SJSA1 (cell line): ENCODE measurements at places on chromosomes 11 and 22. TPM values are rescaled to one million over a fixed set of nuclear protein-coding genes. Genes with fewer than 3 reads are reported as not detected.

- no peak for DNase-seq
Measured at GRCh38 chr11:27076121-27076589, 35.5 kb downstream of the BBOX1 start.

DNA sequence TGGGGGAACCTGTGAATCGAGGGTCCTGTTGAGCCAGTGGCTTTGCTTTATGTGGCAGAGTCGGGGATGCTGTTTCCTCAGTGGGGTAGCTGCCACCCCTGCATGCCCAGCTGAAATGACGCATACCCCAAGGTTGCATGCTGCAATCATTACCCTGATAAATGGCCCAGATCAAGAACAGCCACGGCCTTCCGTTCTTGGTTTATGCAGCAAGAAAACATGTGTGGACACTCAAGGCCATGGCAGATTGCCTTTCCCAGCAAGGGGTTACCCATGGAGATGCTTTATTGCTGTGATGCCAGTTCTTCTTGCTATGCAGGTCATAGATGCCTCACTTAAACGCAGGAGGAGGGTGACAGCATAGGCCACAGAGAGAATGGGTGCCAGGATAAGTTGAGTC, 14.3 kb upstream of the SREBF2 start:
- no peak for DNase-seq

- no peak for DNase-seq
Measured at GRCh38 chr11:88427719-88428118, 90.2 kb upstream of the CTSC start.

DNA sequence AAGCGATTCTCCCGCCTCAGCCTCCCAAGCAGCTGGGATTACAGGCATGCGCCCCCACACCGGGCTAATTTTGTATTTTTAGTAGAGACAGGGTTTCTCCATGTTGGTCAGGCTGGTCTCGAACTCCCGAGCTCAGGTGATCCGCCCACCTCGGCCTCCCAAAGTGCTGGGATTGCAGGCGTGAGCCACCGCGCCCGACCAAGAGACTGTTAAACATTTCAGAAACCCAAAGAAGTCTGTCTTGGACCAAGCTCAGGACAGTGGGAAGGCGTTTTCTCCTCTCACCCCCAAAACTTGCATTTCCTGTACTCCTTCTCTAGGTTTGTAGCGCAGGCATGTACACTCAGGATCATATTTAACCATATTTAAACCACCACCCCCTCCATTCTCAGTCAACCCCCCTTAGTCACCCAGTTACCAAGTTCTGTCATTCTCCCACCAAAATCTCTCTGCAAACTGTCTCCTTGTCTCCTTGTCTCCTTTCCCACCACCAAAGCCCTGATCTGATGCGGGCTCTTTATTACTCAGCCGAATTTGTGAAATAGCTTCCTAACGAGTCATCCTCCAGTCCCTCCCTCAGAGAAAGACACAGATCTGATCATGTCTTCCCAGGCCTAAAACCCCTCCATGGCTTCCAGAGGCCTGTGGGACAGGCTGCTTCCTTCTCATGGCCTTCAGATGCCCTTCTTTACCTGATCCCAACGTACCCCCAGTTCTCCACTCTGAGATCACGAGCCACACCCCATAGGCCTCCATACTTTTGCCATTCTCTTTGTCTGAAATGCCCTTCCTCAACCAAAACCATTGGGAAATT, 29.0 kb upstream of the CREB3L1 start:
- DNase-seq = peak; percentile 88

DNA sequence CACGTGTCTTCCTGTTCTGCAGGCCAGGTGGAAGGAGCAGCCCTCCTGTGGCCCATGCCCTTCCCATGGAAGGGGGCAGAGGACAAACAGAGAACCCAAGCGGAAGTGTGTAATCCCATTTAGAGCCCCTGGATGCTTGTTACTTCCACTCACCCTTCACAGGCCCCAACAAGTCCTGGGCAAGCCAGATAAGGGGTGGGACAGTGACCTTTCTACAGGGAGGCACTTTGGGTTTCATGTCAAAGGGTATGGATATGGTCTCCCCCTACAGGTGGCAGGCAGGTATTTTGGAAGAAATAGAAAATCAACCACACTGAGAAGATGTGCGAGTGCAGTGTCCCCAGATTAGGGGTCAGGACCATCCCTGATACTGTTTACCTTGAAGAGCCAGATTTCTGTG, 11.4 kb downstream of the MPEG1 start:
- no peak for DNase-seq

- no peak for DNase-seq
Measured at GRCh38 chr11:26950260-26950719, 43.6 kb upstream of the FIBIN start.

GRCh38 chr22:23626286-23626975, 5.7 kb downstream of the DRICH1 start:
- DNase-seq = no peak

- DNase-seq = no peak
Measured at GRCh38 chr11:86676010-86676409, 3.6 kb upstream of the ME3 start.

GRCh38 chr11:57368845-57369232, 12.1 kb downstream of the PRG3 start:
- DNase-seq = no peak

- peak; percentile 44 for DNase-seq
Measured at GRCh38 chr11:59801981-59802638, 8.5 kb downstream of the MRPL16 start.

DNA sequence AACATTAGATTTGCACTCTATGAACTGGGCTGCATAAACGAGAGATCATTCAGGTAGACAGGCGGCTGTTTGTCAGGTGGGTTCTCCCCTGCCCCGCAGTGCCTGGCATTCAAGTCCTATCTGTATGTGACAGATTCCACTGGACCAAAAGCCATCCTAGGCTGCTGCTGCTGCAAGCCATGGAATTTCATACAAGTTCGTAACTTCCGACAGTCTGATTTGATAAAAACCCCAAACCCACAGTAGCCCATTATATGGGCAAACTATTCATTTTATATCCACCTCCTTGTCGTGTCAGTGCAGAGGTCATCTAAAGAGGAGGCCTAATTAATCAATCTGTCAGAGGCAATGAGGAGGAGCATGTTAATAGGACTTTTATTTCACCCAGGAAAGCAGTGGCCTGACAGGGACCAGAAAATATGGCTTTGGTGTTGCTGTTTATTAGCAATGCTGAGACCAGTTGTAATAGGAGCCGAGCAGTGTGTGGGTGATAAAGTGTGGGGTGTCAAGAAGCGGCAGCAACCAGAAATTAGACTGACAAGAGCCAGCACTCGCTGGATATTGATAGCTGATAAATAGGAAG, 124.2 kb downstream of the ARL14EP start:
- DNase-seq = no peak

GRCh38 chr11:60869451-60869825, 2.1 kb downstream of the ZP1 start:
- no peak for DNase-seq

GRCh38 chr22:26690654-26691376, 33.4 kb downstream of the MIAT start:
- DNase-seq = peak; percentile 29

GRCh38 chr11:11733246-11733747, 108.5 kb upstream of the USP47 start:
- no peak for DNase-seq

DNA sequence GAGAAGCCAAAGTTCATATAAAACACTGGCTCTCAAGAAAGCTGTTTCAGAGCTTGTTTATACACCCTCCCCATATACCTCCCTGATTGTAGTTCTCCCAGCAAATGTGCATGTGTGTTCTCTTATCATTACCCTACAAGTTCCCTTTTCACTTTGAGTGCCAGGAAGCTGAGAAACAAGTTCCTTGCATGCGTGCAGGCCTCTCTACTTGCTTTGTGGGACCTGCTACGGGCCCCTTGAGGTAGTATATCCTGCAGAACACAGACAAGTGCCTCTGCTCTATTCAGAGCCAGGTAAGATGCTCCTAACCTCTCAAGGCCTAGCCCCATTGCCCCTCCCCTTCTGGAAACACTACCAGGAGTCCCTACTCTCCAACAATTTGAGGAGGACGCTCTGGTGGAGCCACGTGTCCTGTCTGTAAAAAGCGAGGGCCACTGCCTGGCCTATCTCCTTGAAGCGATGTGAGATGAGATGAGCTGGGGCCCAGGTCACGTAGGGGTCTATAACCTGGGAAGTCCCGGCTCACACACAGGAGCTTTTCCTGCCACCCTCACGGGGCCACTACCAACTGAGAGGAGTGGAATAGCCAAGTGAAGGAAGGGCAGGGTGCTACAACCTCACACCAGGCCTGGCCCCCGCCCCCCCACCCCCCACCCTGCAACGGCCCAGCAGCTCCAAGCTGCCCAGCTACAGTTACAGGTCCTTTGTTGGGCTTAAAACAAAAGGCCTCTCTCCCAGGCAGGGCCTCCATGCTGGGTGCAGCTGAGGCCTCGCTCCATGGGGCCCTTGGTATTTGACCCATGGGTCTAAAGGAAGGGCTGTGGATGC, 2.6 kb upstream of the ATP5MGL start:
- DNase-seq = no peak

GRCh38 chr11:34866375-34866774, 49.8 kb downstream of the APIP start:
- no peak for DNase-seq

GRCh38 chr11:84890676-84891075, 736.5 kb downstream of the DLG2 start:
- DNase-seq = no peak

GRCh38 chr11:97742717-97743116, 1278.0 kb upstream of the CNTN5 start:
- no peak for DNase-seq

GRCh38 chr11:47324520-47324919, 28.0 kb downstream of the MYBPC3 start:
- no peak for DNase-seq

DNA sequence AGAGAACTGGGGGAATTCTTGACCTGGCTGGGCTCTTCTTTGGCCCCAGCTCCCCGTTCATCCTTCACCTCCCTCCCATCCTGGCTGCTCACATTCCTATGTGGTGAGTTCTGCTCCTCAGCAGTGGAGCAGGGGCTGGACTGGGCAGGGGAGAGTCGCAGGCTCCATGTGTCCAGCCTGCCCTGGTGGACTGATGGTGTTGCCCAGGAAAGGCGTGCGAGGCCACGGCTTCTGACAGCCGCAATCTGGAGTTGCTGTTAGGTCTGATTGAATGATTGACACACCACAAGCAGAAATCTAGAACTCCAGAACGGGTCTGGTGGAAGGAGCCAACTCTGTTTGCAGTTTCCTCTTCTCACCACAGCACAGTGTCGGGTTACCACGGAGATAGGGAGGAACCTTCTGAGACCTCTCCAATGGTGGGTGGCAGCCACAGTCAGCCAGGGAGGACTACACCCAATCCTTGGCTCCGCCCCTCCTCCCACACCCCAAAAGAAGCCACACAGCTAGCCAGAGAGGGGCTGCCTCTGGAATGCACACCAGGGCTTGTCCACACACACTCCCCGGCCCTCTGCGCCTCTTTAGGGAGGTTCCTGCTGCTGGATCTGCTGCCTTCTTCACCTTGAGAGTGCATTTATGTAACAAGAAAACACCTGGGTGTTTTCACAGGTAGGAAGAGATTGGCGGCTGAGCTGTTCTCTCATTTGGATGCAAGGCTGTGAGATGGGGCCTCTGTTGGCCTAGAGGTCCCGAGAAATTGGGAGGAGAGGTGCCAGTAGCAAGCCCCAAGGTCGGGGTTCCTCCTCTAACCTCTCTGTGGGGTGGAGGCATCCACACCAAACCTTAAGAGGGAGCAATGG, 56.4 kb upstream of the CD44 start:
- DNase-seq = peak; percentile 90

- no peak for DNase-seq
Measured at GRCh38 chr11:114269498-114269897, 26.7 kb upstream of the NNMT start.

- no peak for DNase-seq
Measured at GRCh38 chr11:47003180-47003877, 66.8 kb downstream of the CSTPP1 start.

- no peak for DNase-seq
Measured at GRCh38 chr22:24834845-24835570, 29.0 kb downstream of the SGSM1 start.

DNA sequence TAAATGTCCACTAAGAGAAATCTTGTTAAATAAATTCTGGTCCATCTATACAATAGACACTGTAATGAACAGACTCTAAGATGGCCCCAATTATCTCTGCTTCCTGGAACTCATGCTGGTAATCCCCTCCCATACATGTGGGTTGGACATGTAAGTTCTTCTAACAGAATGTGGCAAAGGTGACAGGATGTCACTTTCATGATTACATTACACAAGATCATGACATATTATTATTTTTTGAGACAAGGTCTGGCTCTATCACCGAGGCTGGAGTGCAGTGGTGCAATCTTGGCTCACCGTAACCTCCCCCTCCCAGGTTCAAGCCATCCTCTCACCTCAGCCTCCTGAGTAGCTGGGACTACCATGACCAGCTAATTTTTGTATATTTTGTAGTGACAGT, 14.6 kb upstream of the NDUFC2 start:
- no peak for DNase-seq

DNA sequence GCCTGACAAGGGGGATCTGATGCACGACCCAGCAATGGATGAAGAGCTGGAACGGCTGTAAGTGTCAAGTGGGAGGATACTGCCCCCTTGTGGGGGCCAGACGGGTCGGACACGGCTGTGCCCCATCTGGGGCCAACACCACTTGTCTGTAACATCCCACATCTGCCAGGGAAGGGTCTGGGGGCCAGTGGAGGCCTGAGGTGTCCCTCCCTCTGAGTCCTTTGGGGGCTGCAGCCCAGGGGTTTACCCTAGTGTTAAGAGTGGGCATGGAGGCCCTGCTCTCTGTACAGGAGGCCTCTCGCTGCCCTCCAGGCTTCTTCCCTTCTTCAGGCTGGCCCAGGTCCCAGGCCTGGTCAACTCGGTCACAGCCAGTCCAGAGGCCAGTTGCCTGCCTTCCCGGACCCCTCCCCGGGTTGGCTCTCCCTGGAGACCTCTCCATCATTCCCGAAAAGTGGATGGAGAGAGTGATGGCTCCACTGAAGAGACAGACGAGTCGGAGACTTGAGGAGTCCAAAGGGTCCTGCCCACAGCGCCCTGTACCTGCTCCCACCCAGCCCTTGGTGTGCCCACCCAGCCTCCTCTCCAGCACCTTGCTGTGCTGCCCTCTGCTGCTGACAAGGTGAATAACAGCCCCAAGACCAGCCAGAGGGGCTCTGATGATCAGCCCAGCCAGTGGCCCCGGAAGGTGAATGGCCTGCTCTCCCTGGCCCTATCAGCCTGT, 15.4 kb downstream of the ARFGAP2 start:
- peak; percentile 69 for DNase-seq

The TNNT3 gene
- total RNA-seq = 7.5 and 8.0 TPM in 2 replicates

The CCDC89 gene
- 0.26 TPM in 1 of 2 replicates, not detected in the other for total RNA-seq

The HOATZ gene
- not detected in 2 replicates for total RNA-seq

The IFITM5 gene
- total RNA-seq = not detected in 2 replicates

The NRIP3 gene
- total RNA-seq = 20.7 and 29.1 TPM in 2 replicates

The TRIM49 gene
- not detected in 2 replicates for total RNA-seq

The OLFML1 gene
- 0.09 and 1.1 TPM in 2 replicates for total RNA-seq

The MS4A14 gene
- not detected in 2 replicates for total RNA-seq

The MPPED1 gene
- not detected in 2 replicates for total RNA-seq

The OR6A2 gene
- total RNA-seq = not detected in 2 replicates

The HTR3B gene
- not detected in 2 replicates for total RNA-seq

The OR10D3 gene
- not detected in 2 replicates for total RNA-seq

The MMP12 gene
- 0.05 TPM in 1 of 2 replicates, not detected in the other for total RNA-seq

The DMC1 gene
- total RNA-seq = not detected in 2 replicates

The MPEG1 gene
- total RNA-seq = not detected in 2 replicates

The SLCO2B1 gene
- 0.13 and 2.2 TPM in 2 replicates for total RNA-seq

The GRM5 gene
- not detected in 2 replicates for total RNA-seq
